D341Med (cell line): ENCODE measurements at places on chromosomes 7 and 10.

- DNase-seq: no peak
Observed at GRCh38 chr10:98460837-98461499, 14.2 kb upstream of the HPS1 start.

DNA sequence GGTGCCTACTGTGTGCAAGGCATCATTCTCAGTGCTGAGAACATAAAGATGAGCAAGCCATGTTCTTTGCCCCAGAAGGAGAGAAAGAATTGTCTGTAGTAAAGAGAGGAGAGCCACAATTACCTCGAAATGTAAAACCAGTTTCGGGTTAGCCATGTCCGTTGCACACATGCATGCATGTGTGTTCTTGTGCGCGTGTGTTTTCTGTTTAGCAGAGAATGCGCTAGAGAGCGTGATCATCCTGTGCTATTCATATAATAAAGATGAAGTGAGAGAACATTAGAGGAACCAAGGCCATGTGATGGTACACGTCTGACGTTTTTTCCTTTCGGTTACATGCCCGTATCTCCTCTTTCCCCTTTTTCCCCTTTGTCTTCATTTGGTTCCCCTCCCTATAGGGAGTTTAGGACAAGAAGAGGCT lies 158.2 kb downstream of the CELF2 start:
- no peak for DNase-seq

DNA sequence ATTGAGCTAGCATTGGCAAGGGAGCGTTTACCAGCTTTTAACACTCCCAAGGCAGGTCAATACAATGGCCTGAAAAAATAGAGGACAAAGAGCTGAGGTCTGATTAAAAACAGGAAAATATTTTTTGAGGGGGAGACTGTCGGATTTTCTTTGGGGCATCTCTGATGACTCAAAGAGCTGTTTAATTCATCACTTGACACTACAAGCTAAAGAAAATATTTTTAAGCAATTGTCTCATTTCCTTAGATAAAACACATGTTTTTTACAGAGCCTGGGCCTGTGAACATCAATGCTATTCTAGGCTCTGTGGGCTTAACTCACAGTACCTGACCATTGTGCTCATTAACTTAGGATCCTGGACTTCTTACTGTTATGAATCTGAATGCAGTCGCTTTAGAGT lies 100.8 kb downstream of the NRP1 start:
- DNase-seq: no peak

- DNase-seq: no peak
Observed at GRCh38 chr7:22179442-22179879, 177.5 kb downstream of the RAPGEF5 start.

DNA sequence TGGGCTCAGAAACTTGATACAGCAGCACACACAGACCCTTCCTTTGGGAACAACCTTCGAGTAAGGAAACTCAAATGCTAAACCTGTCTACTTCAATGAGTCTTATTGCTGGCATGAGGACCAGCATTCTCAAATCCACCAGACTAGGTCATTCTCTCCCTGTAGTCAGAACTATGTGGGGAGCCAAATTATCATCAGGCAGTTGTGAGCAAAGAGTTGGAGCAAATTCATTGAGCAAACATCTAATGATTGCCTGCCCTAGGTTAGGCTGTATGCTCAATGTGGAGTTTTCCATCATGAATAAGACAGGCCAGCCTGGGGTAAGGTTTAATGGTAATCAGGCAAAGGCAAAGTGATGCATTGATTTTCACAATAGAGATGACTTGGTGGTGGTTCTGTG lies 3.6 kb downstream of the EPDR1 start:
- DNase-seq: no peak

GRCh38 chr7:30851651-30852307 lies 59.9 kb upstream of the AQP1 start:
- no peak for DNase-seq

DNA sequence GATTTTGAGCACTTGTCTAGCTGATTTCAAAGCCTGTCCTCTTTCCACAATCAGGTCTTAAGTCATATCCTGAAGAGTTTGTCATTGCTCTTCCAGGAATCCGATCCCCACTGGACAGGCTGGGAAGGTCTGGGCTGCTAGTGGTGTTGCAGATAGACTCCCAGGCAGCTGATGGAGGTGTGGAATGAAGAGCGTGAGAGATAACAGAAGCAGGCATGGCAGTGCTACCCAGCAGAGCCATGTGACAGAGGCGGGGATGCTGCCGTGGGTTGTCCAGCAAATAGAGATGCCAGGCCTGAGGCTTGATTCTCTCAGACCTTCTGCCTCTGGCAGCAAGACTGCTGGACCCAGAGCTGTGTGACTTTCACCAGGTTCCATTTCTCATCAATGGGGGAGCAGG lies 116.5 kb upstream of the EEPD1 start:
- DNase-seq: no peak

DNA sequence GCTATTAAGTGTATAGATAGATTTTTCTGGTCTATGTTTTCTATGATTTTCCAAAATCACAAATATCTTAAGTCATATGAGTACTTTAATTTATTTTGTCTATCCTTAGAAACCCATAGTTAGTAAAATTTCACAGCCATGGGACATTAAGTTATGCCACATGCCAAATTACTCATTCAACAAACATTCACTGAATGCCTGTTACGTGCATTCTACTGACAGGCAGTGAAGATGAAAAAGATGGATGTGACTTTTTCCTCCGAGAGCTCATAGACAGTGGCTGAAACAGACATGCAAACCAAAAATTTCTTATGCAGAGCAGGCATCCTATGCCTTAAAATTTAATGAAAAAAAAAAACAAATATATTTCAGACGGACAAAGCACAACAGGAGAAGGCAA lies 84.9 kb downstream of the CHRM2 start:
- DNase-seq: no peak

DNA sequence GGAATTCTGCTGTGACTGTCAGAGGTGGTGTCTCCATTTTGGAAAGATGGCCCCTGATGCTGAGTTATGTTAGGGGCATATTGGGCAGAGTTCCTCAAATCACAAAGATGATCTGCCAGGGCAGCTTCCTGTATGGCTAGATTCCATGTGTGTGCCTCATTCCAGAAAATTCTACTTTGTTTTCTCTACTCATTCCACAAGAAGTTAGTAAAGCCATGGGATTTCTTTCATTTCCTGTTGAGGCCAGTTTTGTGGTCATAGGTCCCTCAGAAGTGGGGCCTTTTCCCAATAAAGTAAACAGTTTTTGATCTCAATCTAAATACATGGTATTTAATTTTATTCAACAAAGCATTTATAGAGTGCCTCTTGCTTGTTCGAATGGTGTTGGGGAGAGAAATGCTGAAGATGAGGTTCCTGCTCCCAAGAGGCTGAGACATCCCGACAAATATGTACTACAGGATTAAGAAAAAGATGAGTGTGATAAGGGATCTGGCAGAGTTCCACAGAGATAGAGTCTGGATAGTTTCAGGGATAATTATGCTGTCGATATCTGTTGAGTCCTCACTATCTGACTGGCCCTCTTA lies 33.0 kb downstream of the MINDY4 start:
- DNase-seq: no peak

- no peak for DNase-seq
Observed at GRCh38 chr7:20998309-20998708, 211.6 kb upstream of the SP8 start.

- no peak for DNase-seq
Observed at GRCh38 chr10:18087355-18087754, 52.9 kb upstream of the CACNB2 start.

GRCh38 chr10:103613616-103614015 lies 120.1 kb downstream of the NEURL1 start:
- DNase-seq: no peak

DNA sequence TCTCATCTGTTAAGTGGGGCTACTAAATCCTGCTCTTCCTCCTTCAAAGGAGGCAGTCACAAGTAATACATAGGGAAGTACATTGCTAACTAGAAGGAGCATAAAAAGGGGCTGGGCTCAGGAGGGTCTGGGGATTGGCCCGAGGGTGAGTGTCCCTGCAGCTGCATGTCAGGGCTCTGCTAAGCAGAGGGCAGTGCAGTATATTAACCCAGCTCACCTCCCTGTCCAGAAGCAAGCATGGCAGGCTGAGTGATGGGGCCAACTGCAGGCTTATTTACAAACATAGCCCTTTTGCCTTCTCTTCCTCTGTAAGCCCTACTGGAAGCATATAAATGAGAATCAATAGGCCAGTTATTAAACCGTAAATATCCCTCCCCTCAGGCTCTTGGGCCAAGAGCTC lies 143.2 kb upstream of the PCBD1 start:
- no peak for DNase-seq

- DNase-seq: peak; percentile 82
Observed at GRCh38 chr10:15719899-15720634, at the start of gene ITGA8. TSS of gene ITGA8 (minus strand) at chr10:15719922. CDS start at chr10:15719771, 151 bp downstream.

GRCh38 chr10:24701447-24701846 lies 22.2 kb downstream of the ARHGAP21 start:
- no peak for DNase-seq

DNA sequence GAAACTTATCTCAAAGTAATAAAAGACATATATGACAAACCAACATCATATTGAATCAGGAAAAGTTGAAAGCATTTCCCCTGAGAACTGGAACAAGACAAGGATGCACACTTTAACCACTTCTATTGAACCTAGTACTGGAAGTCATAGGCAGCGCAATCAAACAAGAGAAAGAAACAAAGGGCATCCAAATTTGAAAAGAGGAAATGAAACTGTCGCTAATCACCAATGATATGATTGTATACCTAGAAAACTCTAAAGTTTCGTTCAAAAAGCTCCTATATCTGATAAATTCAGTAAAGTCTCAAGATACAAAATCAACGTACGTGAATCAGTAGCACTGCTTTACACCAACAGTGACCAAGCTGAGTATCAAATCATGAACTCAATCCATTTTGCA lies 137.7 kb upstream of the TEX47 start:
- DNase-seq: no peak

GRCh38 chr10:75547391-75548298 lies 116.2 kb downstream of the LRMDA start:
- DNase-seq: no peak

GRCh38 chr7:128362670-128363069 lies 1.2 kb upstream of the PRRT4 start:
- no peak for DNase-seq

- no peak for DNase-seq
Observed at GRCh38 chr10:11330383-11331045, 280.9 kb downstream of the USP6NL start.

DNA sequence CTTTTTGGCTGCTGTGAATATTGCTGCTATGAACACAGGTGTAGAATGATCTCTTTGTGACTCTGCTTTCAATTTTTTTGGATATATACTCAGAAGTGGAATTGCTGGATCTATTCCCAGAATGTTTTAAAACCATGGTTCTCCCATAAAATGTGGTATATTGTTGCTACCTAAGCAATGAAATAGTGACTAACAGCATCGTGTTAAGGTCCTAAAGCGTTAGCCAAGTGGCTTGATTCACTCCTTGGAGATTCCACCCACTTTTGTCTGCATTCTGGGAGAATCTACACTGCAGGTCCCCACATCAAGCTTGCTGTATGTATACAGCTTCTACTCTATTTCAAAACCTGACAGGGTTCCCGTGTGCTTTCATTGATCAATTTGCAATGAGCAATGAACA lies 105.6 kb downstream of the CDK6 start:
- no peak for DNase-seq

DNA sequence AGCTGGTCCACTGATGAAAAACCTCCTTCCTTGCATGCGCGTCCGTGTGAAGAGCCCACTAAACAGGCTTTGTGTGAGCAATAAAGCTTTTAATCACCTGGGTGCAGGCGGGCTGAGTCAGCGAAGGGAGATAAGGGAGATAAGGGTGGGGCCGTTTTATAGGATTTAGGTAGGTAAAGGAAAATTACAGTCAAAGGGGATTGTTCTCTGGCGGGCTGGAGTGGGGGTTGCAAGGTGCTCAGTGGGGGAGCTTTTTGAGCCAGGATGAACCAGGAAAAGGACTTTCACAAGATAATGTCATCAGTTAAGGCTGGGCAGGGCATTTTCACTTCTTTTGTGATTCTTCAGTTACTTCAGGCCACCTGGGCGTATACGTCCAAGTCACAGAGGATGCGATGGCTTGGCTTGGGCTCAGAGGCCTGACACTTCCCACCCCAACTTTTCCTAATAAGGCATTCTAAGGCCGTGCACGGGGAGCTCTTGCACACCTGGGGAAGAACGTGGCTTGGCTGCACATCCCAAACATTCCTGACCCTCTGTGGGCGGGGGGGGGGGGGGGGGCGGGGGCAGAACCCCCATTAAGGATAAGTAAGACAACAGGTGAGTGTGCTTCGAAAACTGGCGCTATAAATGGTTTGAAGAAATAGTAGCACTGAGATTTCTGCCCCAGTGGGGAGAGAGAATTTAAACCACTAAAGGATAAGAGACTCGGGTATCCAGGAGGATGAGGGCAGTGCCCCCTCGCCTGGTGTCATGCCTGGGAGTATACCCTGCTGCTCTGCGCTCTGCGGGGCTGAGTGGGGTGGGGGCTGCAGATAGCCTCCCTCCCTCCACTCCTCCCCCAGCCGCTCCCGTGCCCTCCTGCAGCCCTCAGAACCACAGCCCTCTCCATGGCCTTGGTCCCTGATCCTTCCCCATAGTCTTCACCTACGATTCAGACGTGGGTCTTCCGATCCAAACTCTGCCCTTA lies 217.6 kb downstream of the MLLT10 start:
- no peak for DNase-seq

GRCh38 chr10:3834404-3834803 lies 49.4 kb upstream of the KLF6 start:
- DNase-seq: no peak
